CD4-positive, alpha-beta T cell treated with Interleukin-10 for 1 hour (primary cell): ENCODE measurements at places on chromosomes 13 and 19.
A peak's percentile ranks its signal among the peaks of the same experiment; 100 is the strongest.

- no peak for DNase-seq
Observed at GRCh38 chr13:113272701-113273181, 24.3 kb upstream of the LAMP1 start.

DNA sequence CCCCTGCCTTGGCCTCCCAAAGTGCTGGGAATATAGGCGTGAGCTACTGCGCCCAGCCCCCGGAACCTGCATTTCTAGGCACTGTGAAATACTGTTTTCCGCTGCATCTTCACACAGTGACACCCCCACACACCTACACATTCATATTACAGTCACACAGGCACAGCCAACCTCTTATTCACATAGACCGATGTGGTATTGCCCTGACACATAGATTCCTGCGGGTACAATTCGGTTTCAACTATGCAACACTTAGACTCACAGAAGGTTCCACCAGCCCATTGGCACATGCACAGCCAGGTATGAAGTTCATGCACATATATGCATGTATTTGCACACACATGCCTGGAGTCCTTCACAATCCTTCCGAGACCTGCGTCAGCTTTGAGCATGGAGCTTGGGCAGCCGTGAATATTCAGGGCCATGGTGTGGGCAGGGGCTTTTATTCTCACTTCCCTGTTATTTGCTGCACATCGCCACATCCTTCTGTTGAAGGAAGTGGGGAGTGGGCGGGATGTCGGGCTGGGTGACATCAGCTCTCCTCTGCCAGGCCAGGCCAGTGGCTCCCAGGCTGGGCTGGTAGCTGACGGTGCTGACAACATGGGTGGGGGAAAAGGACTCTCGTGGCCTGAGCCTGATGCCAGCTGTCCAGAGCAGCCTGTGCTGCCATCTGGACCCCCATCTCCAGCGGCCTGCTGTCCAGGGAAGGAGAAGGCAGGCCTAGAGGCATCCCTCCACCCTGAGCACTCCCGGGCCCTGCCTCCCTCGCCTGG is 5.4 kb upstream of the CDC37 start:
- peak; percentile 66 for DNase-seq

- no peak for DNase-seq
Observed at GRCh38 chr19:41700381-41701195, 7.8 kb upstream of the CEACAM5 start.

DNA sequence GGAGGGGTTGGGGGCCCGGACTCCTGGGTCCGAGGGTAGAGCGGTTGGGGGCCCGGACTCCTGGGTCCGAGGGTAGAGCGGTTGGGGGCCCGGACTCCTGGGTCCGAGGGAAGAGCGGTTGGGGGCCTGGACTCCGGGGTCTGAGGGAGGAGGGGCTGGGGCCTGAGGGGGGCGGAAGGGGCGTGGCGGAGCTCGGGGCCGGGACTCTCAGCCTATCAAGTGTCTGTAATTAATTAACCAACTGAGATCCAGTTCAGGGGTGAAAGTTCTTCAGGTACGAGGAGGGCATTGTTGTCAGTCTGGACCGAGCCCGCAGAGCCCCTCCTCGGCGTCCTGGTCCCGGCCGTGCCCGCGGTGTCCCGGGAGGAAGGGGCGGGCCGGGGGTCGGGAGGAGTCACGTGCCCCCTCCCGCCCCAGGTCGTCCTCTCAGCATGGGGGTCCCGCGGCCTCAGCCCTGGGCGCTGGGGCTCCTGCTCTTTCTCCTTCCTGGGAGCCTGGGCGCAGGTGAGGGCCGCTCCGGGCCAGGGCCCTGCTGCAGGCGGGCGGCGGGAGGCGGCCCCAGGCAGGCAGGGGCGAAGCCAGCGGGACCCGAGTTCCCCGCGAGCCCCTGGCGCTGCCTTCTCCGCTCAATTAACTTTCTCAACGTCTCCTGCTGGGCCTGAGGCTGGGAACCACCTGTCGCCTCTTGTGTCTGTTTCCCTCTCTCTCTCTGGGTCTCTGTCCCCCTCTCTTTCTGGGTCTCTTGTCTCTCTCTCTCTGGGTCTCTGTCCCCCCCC is 697 bp downstream of the FCGRT start:
- DNase-seq: peak; percentile 32

DNA sequence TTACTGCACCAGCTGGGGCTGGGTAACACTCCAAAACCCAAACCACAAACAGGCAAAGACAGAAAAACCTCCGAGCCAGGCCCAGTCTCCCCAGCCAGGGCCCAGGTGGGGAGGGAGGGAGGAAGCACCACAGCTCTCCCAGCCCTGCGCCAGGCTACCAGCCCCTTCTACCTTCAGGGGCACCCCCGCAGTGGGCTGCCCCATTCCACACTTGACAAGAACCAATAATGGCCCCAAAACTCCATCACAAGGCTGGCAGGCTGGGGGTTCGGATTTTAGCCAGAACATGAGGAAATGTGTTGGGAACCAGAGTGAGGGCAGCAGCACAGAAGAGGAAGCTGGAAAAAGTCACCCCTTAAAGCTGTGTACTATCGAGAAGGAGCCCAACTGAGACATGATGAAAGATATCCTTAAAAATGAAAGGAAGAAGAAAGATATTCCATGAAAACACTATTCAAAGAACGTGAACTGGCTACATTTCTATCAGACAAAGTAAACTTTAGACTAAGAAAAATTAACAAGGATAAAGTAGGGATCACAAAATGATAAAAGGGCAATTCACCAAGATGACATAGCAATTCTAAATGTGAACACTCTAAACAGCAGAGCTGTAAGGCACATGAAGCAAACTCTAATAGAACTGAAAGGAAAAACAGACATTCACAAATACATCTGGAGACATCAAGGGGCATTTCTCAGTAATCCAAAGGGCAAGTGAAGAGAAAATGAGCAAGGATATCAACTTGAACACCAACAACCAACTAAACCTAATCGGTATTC is 12.9 kb downstream of the TUBGCP3 start:
- no peak for DNase-seq

- peak; percentile 65 for DNase-seq
Observed at GRCh38 chr13:32310134-32310706, 4.9 kb downstream of the ZAR1L start.

- no peak for DNase-seq
Observed at GRCh38 chr13:99145461-99145860, 55.2 kb upstream of the UBAC2 start.

DNA sequence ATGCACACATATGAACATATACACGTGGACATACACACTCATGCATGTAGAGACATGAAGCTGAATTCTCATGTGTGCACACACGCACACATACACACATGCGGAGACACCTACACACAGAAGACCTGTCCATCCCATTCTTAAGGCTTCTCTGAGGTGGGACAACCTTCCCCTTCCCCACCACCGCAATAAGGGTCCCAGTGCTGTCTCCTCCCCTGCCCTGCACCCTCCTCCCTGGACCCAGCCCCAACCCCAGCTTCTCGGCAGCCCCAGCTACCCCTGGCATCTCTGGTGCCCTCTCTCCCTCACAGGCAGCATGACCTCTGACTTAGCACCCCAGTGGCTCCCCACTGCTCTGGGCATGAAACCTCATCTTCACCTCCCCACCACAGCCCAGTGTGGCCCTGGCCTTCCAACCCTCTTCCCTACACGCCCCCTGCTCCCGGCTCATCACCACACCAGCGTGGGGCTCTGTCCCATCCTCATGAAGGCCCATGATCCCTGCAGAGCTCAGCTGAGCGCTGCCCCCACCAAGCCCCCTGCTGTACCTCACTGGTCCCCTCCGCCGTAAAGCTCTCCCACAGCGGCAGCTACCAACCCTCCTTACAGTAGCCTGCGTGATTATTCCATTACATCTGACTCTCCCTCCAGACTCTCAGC is 204.1 kb upstream of the ZNF536 start:
- no peak for DNase-seq

DNA sequence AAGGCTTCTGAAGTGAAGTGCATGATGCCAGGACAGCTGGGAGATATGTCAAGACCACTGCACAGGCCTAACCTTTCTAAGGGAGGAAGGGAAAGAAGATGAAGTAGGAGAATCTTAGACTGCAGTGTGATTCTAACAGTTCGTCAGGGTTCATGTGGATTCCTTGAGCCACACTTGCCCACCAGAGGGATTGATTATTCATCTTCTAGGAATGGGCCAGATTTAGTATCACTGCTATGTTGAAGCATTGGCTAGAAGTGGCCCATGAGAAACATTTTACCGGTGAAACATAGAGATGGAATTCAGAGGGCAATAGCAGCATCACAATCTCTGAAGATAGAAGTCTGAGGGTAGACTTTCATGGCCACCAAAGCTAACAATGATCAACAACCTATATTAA is 550.8 kb upstream of the SLITRK1 start:
- no peak for DNase-seq

DNA sequence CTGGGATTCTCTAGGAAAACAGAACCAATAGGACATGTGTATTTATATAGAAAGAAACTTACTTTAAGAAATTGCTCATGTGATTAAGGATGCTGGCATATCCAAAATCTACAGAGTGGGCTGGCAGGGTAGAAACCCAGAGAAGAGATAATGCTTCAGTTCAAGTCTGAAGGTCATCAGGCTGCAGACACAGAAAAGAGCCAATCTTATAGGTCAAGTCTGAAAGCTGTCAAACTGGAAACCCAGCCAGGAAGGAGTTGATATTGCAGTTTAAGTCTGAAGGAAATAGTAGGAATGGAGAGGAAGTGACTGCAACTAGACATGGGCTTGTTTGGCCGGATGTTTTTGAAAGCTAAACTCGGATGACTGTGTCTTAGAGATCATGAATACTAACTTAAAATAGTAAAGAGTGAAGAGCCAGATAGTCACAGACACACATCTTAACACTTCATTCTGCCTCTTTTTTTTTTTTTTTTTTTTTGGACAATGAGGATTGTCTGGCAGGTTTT is 125.3 kb upstream of the GPC6 start:
- no peak for DNase-seq

DNA sequence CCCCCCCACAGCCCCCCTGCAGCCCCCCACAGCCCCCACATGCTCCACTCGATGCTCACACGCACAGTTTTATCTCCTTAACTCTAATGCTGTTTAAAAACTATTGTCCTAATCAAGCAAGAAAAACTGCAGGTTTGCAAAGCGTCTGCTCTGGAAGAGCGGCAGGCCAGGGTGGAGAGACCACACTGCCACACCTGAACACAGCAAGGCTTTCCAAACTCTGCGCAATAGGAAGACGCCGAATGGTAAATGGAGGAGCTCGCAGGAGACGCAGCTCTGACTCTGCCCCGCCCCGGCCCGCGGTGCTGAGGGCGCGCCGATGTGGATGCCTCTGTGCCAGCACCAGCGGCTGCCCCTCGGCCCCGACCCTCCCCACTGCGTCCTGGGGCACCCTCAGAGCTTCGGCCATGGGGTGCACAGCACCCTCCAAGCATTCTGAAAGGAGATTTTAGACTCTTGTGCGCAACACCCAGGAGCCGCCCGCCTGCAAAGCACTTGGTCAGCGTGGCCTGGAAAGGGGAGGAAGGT is 32.4 kb downstream of the RASA3 start:
- DNase-seq: no peak

DNA sequence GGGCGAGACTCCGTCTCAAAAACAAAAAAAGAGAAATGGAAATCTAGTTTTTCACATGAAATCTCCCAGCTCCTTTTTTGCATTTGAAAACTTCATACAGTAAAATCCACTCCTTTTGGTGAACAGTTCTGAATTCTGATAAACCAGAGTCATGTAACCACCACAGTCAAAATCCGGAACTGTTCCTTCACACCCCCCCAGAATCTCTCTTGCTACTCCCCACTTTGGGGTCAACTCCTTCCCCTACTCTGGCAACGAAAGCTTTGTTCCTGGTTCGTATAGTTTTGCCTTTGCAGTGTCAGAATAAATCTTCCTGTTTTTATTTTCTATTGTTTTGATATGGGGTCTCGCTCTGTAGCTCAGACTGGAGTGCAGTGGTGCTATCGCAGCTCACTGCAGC is 23.7 kb downstream of the RCN3 start:
- no peak for DNase-seq

- no peak for DNase-seq
Observed at GRCh38 chr19:19535311-19536191, 2.5 kb upstream of the CILP2 start.

GRCh38 chr19:55251341-55252081 is 7.3 kb downstream of the PPP6R1 start:
- DNase-seq: peak; percentile 57

DNA sequence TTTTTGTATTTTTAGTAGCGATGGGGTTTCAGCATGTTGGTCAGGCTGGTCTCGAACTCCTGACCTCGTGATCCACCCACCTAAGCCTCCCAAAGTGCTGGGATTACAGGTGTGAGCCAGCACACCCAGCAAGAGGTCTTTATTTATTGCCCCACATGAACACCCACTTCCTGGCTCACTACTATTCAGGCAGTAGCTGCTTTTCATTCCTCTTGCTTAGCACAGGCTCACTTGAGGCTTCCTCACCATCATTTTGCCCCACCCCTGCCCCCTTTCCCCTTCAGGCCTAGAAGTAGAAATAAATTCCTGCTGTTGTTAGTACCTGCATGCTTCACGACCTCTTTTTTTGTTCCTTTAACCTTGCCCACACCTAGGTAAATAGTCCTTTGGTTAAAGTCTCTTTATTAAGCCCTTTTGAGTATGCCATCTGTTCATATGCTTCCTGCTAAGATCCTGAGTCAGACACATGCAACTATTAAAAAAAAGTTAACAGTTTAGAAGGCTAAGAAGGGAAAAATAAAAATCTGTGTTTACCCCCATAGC is 33.5 kb upstream of the ITM2B start:
- no peak for DNase-seq

GRCh38 chr13:114142640-114143490 is 10.4 kb upstream of the RASA3 start:
- peak; percentile 88 for DNase-seq

DNA sequence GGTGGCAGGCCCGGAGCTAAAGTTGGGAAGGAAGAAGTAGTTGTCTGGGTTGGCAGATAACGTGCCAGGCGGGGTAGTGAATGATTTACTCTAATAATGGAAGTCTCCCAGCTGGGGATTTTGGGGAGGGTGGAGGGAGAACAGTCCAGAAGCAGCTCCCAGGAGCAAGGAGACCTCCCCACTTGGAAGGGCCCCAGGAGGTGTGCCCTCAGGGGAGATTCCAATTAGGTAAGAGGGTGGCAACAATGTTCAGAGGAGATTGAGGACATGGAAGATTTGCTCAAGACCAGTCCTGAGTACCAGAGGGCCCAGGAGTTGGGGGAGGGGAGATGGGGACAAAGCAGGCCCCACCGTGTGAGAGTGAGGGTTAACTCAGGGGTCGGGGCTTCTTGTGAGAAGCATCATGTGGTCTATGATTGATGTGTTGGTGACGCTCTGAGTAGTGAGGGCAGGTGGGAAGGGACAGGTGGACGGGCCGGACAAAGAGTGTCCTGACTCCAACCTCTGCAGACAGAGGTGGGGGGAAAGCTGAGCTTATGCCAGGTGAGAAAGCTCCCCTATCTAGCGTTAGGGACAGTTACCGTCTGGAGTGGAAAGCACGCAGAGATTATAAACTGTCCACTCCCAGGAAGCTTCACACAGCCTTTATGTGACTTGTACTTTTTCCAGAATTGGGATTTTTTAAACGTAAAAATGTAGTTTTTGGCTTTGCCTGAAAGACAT is 3.5 kb downstream of the SPINT2 start:
- no peak for DNase-seq

DNA sequence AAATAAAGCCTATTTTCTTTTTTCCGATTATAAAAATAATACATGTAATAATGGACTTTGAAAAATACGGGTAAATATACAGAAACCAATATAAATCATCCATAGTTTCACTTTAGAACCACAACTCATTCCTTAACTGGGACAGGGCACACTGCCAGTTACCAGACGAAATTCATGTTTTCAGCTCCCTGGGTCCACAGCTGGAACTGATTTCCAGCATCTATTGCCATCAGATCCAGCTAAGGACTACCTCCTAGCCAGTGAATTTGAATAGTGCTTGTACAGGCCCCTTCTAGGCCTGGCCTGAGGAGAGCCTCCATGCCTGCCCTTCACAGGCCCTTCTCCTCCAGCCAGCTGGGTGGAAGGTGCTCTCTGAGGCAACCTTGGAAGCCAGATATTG is 30.0 kb upstream of the ATP12A start:
- no peak for DNase-seq
